ENCODE measurements at places on chromosomes 4 and X.

DNA sequence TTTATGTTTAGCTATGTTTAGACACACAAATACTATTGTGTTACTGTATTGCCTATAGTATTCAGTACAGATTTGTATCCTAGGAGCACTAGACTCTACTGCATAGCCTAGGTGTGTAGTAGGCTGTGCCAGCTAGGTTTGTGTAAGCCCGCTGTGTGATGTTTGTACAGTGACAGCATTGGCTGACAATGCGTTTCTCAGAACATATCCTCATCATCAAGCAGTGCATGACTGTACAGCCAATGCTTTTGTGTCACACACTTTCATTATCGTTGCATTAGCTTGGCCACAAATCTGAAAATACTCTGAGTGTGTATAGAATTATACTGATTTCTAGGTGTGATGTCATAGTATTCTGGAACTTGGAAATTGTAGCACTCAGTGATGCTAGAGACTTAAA lies 63.4 kb downstream of the CLDN34 start:
- DNase-seq = no peak

DNA sequence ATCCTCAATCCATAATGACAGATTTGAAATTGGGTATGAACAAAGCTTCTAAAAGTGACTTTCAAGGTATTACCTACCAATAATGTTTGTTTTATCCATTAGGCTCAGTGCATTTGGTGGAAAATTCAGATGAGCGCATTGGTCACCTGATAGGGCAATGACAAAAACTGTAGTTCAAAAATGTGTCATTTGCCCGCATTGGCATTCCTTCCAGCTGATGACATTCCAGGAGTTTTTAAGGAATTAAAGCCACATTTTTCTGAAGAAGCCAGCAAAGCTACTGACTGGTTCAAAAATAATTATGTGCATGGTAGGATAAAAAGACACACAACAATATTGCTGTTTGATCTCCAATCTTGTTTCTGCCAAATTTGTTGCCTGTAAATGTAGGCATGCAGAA lies 473.4 kb upstream of the CPEB2 start:
- DNase-seq = no peak

DNA sequence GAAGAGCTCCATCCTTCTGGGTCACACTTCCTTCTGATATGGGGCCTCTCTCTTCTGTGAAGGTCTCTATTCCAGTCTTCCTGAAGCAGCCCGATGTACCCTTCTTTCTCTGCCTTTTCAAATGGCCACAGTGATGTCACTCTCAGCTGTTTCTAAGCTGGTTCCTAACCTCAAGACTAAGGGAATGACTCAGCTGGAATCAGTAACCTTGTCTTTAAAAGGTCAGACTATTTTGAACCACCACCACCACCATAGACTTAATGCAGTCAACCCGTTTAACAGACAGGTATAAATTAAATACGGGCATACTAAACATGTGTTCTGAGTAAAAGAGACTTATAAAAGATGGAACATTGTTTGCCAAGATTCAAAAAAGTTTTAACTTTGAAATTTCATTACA lies 121.0 kb downstream of the PPA2 start:
- no peak for DNase-seq

DNA sequence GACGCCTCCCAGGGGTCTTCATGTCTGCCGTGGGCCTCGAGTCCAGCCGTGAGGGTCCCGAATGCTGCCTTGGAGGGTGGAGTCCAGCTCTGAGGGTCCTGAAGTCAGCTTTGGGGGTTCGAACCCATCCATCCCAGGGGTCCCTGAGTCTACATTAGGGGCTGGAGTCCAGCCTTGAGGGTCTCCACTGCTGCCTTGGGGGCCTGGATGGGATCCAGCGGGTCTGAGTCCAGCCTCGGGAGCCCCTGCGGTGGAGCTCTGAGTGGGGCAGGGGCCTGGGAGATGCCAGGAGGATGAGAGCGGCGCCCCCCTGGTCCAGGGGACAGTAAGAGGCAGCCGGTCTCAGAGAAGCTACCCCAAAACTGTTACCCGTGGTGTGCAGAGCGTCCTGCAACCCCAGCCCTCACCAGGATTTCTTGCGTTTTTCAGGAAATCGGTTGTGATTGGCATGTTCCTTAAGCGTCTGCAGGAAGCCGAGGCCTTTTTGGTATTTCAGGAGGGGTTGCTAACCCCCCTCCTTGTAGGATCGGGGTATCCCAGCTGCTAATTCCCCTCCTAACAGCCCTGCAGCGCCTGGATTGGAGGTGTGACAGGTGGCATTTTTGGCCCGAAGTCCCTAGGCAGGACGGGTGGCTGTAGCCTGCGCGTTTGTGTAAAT lies 1.7 kb upstream of the GTPBP6 start:
- no peak for DNase-seq

- no peak for DNase-seq
Measured at GRCh38 chr4:86603311-86603885, 9.3 kb downstream of the PTPN13 start.

DNA sequence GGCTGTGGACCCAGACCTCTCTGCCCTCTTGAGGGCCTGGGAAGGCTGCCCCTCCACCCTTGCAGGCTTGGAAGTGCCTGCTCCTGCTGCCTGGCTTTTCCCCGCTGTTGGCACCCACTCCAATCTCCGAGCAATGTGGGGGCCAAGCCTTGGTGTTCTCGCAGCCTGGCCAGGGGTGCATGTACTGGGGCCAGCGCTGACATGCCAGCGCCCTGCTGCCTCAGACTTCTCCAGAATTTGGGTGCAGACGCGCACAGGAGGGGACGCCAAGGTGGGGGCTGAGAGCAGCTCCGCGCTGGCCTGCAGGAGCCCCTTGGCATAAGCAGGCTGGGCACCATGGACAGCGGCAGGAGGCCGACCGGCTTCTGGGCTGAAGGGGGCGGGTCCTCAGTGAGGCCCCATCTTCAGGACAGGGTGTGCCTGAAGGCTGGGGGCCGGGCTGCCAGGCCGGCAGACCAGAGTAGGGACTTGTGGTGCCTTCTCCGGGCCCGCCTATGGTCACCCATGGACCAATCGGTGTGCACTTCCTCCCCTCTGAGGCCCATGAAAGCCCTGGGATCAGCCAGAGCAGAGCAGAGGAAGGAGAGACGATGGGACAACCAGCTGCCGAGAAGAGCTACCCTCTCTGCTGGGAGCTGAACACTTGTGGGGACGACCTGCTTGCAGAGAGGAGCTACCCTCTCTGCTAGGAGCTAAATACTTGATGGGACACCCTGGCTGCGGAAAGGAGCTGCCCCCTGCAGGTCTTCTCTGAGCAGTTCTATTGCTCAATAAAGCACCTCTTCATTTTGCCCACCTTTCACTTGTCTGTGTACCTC lies 118.3 kb downstream of the DNAAF6 start:
- DNase-seq = peak; percentile 7

- DNase-seq = no peak
Measured at GRCh38 chrX:12685541-12685940, 105.7 kb upstream of the PRPS2 start.

DNA sequence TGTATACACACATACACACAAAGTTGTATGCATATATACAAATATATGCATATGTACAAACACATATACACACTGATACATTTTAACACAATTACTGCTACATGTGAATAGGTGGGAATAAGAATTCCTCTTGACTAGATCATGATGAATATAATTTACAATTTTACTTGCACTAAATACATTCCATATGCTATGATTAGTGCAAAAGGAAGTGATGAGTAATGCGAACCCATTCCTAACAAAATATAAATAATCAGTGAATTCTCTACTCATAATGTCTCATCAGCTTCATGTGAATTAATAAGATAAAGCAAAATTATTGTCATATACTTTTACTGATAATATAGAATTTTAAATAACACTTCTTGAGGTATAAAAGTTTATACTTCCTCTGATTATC lies 1077.3 kb upstream of the PCDH10 start:
- no peak for DNase-seq

GRCh38 chrX:44828008-44828605 lies 15.7 kb upstream of the DUSP21 start:
- DNase-seq = no peak

GRCh38 chrX:70421618-70422017 lies 1.5 kb upstream of the GDPD2 start:
- no peak for DNase-seq

DNA sequence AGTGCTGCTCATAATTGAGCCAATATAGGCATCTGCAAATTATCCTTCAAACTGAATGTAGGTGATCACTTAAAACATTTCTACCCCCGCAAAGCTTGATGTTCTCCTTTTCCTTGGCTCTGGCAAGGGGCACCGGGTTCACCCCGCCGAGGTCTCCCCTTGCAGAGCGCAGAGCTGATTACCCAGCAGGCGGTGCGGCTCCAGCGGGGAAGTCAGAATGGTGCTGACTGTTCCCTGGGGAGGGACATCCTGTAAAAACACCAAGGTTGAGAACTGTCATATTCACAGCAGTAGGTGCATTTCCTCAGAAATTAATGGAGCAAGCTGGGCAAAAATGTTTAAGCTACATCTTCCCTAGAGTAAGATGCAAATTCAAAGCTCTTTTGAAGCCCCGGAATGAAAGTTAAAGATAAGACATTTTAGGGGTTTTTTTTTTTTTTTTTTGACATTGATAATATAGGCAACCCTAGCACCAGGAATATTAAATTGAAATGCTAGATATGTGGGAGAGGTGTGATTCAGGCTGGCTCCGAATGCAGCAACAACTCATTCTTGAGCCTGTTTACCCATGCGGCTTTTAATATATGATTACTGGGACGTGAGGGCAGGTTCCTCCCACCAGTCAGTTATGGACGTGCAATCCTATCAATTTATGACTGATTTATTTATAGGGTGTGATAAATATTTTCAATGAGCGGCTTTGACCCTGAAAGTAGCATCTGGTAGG lies 767.3 kb upstream of the TENM3 start:
- no peak for DNase-seq

GRCh38 chr4:189202182-189202868 lies 738.3 kb upstream of the FRG1 start:
- peak; percentile 13 for DNase-seq

GRCh38 chr4:187965726-187966125 lies 29.8 kb upstream of the ZFP42 start:
- DNase-seq = no peak

DNA sequence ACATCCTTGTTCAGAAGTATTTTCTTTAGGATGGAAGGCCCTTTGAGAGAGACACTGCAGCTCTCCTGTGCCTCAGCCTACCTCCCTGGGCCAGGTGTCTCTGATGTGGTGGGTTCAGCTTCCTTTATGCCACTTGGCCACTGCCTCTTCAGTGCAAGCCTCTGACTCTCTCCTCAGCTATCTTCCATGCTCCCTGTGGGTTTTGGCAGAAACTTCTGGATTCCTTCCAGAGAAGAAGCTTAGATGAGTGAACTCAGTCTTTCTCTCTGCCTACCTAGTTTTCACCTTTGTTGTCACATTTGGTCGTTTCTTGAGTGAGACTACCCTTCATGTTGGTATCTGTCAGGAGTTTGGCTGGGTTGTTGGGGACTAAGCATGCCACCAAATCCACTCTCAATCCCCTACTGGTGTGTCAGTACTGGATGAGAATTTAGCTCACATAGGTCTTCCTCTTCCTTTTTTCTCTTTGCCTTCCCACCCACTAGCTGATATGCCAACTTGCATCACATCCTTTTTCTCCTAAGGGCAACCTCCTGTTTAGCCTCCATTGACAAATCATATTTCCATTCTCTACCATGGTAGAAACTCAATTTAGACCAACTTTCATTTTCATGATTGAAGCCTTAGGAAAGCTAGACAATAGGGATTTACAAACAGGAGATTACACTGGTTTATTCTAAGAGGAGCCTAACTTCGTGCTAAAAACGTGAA lies 32.0 kb downstream of the IL15 start:
- no peak for DNase-seq

GRCh38 chr4:182369211-182369610 lies 126.0 kb downstream of the TENM3 start:
- DNase-seq = no peak

- no peak for DNase-seq
Measured at GRCh38 chr4:154389148-154389547, 102.5 kb downstream of the DCHS2 start.

DNA sequence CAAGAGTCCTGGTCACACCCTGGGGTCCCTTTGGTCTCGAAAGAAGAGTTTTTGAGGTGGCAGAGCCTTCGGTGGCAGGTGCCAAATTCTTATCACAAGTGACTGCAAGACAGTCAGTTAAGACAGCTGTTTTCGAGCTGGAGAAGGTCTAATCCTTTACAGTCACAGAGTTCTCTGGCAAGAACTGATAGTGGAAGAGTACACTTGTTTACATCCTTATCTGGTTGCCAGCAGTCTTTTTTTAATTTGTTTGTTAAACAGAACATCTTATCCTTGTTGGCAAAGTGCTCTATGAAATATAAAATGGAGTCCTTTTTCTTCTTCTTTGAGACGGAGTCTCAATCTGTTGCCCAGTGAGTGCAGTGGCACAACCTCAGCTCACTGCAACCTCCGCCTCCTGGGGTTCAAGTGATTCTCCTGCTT lies 50.4 kb upstream of the ELOVL6 start:
- DNase-seq = no peak

- no peak for DNase-seq
Measured at GRCh38 chr4:140141210-140141835, 12.7 kb downstream of the MAML3 start.

- DNase-seq = no peak
Measured at GRCh38 chr4:26854701-26855100, 5.9 kb upstream of the STIM2 start.

DNA sequence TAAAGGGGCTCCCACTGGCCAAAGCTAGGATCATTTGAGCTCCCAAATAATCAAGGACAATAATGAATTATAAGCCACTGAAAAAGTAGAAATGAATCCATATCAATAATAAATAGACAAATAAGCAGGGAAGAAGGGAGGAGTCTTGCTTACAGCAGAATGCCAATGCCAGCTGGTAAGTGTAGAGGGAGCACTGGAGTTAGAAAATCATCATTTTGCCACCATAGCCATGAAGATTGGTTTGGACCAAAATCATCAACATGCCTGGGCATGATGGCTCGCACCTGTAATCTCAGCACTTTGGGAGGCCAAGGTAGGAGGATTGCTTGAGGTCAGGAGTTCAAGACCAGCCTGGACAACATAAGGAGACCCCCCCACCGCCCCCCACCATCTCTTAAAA lies 20.4 kb upstream of the SH3KBP1 start:
- DNase-seq = no peak

GRCh38 chrX:3451571-3451970 lies 105.1 kb upstream of the MXRA5 start:
- DNase-seq = no peak

All from activated T-cell treated with anti-CD3 and anti-CD28 coated beads for 48 hours (primary cell).